AG04449 (cell line): ENCODE measurements at places on chromosomes 6 and 20.

DNA sequence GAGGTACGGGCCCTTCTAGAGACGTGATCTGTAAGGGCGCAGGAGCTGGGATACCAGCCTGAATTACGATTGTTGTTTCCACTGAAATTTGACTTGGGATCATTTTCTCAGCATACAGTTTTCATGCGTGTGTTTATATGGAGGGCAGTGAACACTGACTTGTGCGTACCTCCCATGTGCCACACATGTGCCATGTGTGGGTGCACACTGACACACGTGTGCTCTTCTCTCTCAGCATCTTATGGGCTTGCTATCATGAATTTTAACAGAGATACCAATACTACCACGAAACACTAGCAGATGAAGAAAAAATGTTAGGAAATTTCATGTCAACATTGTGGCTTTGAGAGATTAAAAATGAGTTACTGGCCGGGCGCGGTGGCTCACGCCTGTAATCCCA lies 39.1 kb downstream of the L3MBTL3 start:
- no peak for DNase-seq

- DNase-seq, result no peak
Observed at GRCh38 chr20:61668065-61668650, 397.5 kb downstream of the TAF4 start.

- no peak for DNase-seq
Observed at GRCh38 chr6:146100776-146101175, 71.9 kb downstream of the GRM1 start.

GRCh38 chr20:4840801-4841200 lies 119.1 kb downstream of the PRND start:
- DNase-seq, result no peak

- DNase-seq, result no peak
Observed at GRCh38 chr6:44782892-44783291, 395.4 kb downstream of the CDC5L start.

DNA sequence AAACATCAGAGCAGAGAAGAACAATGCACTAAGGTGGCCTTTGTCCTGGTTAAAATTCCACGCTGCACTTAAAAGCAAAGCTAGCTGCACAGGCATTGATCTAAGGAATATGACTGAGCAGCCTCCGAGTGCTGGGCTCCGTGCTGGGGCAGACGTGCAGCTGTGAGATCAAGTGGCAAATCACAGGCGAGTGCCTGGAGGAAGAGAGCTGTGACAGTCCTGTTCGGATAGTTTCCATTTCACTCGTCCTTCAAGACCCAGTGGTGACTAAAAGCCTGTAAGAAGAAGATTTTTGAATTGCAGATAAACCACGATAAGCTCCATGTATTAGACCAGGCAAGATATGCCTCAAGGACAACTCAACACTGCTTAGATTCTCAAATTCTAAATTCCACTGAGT lies 247.9 kb downstream of the ANKRD60 start:
- DNase-seq, result no peak

DNA sequence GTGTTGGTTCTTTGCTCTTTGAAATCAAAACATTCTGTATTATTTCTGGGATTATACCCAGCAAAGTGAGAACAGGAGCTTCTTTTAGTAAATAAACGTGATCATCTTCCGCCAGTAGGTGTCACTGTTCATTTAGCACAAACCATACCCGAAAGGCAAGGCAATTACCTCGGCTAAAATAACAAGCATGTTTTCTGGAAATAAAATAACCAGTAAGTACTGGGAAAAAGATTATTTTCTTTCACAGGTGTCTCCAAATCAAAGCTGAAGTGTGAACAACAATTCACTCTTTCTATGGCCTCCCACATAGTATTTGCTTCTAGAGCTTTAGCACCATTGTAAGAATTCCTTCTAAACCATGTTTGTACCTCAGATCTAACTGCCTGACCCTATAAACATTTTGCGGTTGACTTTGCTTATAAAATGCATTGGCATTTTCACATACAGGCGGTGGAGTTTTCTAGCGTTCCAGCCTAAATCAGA lies 144.6 kb upstream of the AGPAT4 start:
- DNase-seq, result peak; percentile 59

DNA sequence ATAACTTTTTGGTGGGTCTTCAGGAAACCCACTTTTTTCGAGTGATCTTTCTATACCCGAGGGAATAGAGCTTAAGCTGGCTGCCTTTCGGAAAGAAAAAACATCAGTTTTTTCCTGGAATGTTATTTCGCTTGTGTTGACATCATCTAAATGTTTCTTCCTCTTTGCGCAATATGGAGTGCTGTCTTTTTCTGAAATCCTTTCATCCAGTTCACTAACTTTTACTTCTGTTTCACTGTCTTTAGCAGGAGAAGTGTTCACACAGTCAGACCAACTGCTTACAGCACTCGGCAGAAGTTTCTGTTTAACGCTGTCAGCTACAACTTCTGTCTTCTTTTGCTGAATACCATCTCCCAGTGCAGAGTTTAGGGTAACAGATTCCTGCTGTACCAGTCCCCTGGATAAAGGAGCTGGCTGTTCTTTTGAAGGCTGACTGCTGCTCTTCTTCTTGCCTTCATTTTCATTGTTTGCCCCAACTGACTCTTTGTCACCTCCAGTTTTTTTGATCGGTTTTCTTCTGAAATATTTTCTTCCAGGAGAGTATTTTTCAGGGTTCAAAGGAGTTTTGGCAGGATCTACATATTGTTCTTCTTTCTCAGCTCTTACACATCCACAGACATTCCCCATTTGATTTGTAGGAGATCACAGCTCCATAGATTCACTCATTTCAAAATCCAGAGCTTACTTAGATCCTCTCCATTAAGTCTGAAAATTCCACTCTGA lies 50.0 kb upstream of the DST start:
- no peak for DNase-seq

- DNase-seq, result peak; percentile 9
Observed at GRCh38 chr20:47875297-47876025, 90.2 kb upstream of the SULF2 start.
